ENCODE measurements at places on chromosomes 11 and 22.

DNA sequence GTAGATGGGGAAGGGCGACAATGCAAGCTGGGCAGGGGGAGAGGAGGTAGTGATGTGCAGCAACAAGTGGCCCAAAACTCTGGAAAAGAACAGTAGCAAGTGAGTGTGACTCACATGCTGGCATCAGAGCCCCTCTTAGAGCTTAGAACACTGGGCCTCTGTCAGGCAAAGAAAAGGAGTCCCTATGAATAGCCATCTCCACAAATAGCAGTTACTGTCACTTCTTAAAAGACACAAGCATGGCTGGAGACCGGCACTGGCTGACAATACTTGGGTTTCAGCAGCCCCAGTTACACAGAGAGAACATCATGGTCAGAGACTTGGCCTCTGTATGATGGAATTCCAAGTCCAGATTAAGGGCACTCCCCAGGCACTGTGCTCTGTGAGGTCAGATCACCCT, 58.2 kb downstream of the PRCP start:
- no peak for DNase-seq

- DNase-seq = no peak
Measured at GRCh38 chr22:43812890-43813289, 785 bp upstream of the EFCAB6 start.

DNA sequence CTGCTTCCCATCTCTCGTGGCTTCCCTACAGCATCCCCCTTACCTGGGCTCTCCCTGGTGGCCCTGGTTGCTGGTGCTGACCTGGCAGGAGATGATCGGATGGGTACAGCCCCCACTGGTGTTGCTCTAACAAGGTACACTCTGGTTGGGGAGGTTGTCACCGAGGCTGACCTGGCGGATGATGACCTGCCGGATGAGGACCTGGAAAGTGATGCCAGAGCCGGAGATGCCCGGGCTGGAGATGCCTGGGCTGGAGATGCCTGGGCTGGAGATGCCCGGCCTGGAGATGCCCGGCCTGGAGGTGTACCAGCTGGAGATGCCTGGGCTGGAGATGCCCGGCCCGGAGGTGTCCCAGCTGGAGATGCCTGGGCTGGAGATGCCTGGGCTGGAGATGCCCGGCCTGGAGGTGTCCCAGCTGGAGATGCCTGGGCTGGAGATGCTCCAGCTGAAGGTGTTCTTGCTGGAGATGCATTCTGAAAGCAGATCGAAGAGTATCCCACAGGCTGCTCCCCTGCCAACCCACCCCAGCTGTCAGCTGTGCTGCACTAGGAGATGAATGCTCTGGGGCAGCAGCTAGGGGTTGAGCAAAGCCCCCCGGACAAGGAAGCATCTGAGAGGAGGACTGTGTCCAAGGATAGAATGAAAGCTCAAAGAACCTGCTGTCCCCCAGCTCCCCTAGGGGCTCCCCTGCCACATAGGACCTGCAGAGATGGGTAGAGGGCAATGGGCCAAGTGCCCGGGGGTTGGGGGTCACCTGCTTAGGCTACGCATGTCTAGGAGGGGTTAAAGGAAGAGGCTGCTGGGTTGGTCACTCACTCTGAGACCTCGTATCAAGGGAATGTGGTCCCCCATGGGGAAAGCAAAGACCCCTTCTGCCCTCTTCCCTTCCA, 10.6 kb downstream of the TMPRSS13 start:
- no peak for DNase-seq

- peak; percentile 78 for DNase-seq
Measured at GRCh38 chr11:61377461-61378160, 14.8 kb upstream of the TMEM216 start.

DNA sequence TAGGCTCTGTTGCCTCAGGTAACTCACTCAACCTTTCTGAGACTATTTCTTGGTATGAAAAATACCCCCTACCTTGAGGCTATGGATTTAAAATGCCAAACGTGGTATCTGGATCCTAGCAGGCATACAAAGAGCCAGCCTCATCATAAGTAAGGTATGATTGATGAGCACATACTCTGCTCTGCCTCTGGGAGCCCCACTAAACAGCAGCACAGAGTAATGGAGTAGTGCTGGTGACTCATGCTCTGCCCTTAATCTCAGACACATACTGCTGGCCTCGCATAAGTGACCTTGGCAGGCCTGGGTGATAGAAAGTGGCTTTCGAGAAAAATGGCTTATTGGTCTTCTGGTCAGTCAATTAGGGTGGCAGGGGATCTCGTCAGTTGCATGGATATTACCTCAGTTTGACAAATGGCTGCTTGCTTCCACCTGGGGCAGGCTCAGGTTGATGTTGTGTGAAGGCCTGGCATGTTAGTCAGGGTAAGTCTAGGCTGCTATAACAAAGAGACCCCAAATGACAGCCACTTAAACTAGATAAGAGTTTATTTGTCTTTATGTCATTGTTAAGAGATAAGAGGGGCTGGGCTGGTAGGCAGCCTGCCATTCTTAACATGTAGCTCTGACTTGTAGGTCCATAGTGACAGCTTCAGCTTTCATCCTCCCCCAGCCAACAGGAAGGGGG, 15.2 kb upstream of the SLC6A5 start:
- DNase-seq = peak; percentile 34

DNA sequence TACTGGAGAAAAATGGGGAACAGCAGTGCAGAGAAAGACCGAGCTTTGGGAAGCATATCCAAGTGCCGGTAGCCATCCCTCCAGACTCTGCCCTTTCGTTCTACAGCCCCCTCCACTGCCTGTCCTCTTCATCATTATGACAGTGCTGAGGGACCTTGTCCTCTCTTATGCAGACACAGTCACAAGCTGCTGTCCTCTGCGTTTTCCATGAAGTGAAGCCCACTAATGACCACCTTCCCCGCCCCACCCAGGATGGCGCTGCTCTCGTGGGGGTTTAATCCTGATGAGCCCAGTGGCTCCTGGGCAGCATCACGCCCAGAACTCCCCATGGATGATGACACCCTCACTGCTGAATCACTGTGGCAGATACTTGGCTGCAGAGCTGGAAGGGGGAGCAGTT, 157.7 kb downstream of the PKNOX2 start:
- DNase-seq = no peak

DNA sequence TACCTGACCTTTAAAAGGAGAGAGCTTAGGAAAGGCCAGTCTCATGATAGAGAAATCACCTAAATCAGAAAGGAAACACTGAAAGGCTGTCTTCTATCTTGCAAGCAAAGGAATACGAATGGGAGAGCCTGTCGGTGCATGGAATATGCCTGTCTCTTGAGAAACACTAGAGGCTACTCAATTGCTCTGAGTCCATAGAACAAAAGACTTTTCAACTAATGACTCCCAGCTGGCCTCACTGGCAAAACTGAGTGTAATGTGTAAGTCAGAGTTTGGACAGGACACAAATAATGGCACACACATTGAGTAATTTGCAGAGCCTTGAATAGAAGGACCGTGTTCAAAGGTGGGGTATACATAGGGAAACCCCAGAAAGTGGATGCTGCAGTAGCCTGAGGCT, 171.0 kb upstream of the ARHGAP20 start:
- DNase-seq = no peak

DNA sequence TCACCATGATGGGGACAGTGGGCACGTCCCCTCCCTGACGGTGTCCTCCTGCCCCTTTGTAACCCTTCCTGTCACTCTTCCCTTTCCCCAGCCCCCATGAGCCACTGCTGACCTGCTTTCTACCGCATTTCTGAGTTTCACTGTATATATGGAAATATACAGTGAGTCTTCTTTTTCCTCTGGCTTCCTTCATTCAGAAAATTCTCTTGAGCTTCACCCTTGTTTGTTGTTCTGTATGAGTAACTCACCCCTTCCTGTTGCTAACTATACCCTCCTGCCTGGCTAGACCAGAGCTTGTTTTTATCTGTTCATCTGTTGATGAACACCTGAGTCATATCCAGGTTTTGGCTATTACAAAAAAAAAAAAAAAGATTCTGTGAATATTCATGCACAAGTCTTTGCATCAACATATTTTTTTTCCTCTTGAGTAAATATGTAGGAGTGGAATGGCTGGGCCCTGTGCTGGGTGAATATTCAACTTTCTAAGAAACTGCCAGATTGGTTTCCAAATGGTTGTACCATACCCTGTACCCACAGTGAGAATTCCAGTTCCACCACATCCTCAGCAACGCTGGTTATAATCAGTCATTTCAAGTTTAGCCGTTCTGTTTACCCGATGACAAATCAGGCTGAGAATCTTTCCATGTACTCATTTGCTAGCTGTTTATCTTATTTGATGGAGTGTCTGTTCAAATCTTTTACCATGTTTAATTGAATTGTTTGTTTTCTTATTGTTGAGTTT, 62.0 kb downstream of the IGF2 start:
- peak; percentile 87 for DNase-seq

GRCh38 chr11:122344215-122344614, 228.2 kb upstream of the BLID start:
- DNase-seq = peak; percentile 46

- DNase-seq = peak; percentile 31
Measured at GRCh38 chr11:88051396-88051795, 123.8 kb downstream of the RAB38 start.

GRCh38 chr22:39117585-39118191, 20.6 kb downstream of the APOBEC3H start:
- DNase-seq = peak; percentile 50

- peak; percentile 89 for DNase-seq
Measured at GRCh38 chr11:4891996-4892640, 10.4 kb downstream of the OR51T1 start.
